Smooth muscle cell of bladder (primary cell): ENCODE measurements at places on chromosomes 11 and 22. TPM values are rescaled to one million over a fixed set of nuclear protein-coding genes. Genes with fewer than 3 reads are reported as not detected.

Gene OR4D5
- total RNA-seq: under 0.01 TPM in 1 of 2 replicates, not detected in the other

Gene ELFN2
- total RNA-seq: 0.28 and 0.37 TPM in 2 replicates

Gene TMEM151A
- total RNA-seq: under 0.01 and 0.18 TPM in 2 replicates

Gene MRGPRE
- total RNA-seq: not detected in 2 replicates

Gene OR52I1
- total RNA-seq: not detected in 2 replicates

Gene UVRAG
- total RNA-seq: 16.2 and 17.9 TPM in 2 replicates

Gene B3GAT1
- total RNA-seq: 0.09 TPM in 1 of 2 replicates, not detected in the other

Gene PRR33
- total RNA-seq: not detected in 2 replicates

Gene TIGD3
- total RNA-seq: 0.14 and 0.18 TPM in 2 replicates

Gene TMEM86A
- total RNA-seq: 0.57 and 0.83 TPM in 2 replicates

Gene HIC2
- 2.0 and 2.7 TPM in 2 replicates for total RNA-seq

Gene POU2AF3
- 0.14 TPM in 1 of 2 replicates, not detected in the other for total RNA-seq

Gene BDNF
- 16.7 and 48.4 TPM in 2 replicates for total RNA-seq

Gene KRTAP5-2
- total RNA-seq: not detected in 2 replicates

Gene BIK
- total RNA-seq: not detected in 2 replicates

Gene RIBC2
- 0.09 TPM in 1 of 2 replicates, not detected in the other for total RNA-seq

Gene CDCA5
- total RNA-seq: 0.85 and 1.2 TPM in 2 replicates

Gene FAM180B
- 0.09 TPM in 1 of 2 replicates, not detected in the other for total RNA-seq

Gene ART1
- not detected in 2 replicates for total RNA-seq

Gene ZP1
- total RNA-seq: 0.55 and 1.00 TPM in 2 replicates

Gene PRR5
- 12.2 and 13.6 TPM in 2 replicates for total RNA-seq

Gene MPEG1
- total RNA-seq: not detected in 2 replicates

Gene SCGB1D2
- not detected in 2 replicates for total RNA-seq

Gene AQP11
- total RNA-seq: 2.8 and 6.0 TPM in 2 replicates

Gene HORMAD2
- under 0.01 TPM in 1 of 2 replicates, not detected in the other for total RNA-seq

Gene RIC8A
- total RNA-seq: 155 and 193 TPM in 2 replicates

Gene MS4A12
- total RNA-seq: not detected in 2 replicates
